ENCODE measurements at places on chromosomes 1 and 21. TPM values are rescaled to one million over a fixed set of nuclear protein-coding genes. Genes with fewer than 3 reads are reported as not detected.

PCP4 gene
- polyA plus RNA-seq, result 0.93 TPM

MTMR11 gene
- polyA plus RNA-seq, result 16.3 TPM

S100A8 gene
- polyA plus RNA-seq, result not detected

SYT11 gene
- polyA plus RNA-seq, result 22.5 TPM

MAPKAPK2 gene
- 77.5 TPM for polyA plus RNA-seq

RUNX3 gene
- polyA plus RNA-seq, result 29.3 TPM

PTGS2 gene
- 2.3 TPM for polyA plus RNA-seq

GRHL3 gene
- 0.38 TPM for polyA plus RNA-seq

DNMT3L gene
- polyA plus RNA-seq, result not detected

CBR1 gene
- 23.4 TPM for polyA plus RNA-seq

ZBTB17 gene
- polyA plus RNA-seq, result 17.9 TPM

PTGFR gene
- 23.5 TPM for polyA plus RNA-seq

ZNF593 gene
- polyA plus RNA-seq, result not detected

PRCC gene
- 73.0 TPM for polyA plus RNA-seq

PLEKHN1 gene
- 1.4 TPM for polyA plus RNA-seq

ALX3 gene
- polyA plus RNA-seq, result not detected

RHOU gene
- polyA plus RNA-seq, result 23.5 TPM
